Calu3 (cell line): ENCODE measurements at places on chromosomes 4 and X. TPM values are rescaled to one million over a fixed set of nuclear protein-coding genes. Genes with fewer than 3 reads are reported as not detected.
A peak's percentile ranks its signal among the peaks of the same experiment; 100 is the strongest.

Gene TMEM165
- 89.0 and 96.6 TPM in 2 replicates for total RNA-seq

Gene GRIA3
- not detected in 2 replicates for total RNA-seq

Gene GPR143
- total RNA-seq = 8.3 and 8.8 TPM in 2 replicates

Gene PCDH11X
- total RNA-seq = not detected in 2 replicates

Gene ANXA3
- total RNA-seq = 158 and 188 TPM in 2 replicates

Gene DMRTC1B
- total RNA-seq = not detected in 2 replicates

Gene SATL1
- 0.10 TPM in 1 of 2 replicates, not detected in the other for total RNA-seq

Gene MAML3
- 3.8 and 4.0 TPM in 2 replicates for total RNA-seq

Gene STK32B
- not detected in 2 replicates for total RNA-seq

Gene SPACA5
- total RNA-seq = not detected in 2 replicates

DNA sequence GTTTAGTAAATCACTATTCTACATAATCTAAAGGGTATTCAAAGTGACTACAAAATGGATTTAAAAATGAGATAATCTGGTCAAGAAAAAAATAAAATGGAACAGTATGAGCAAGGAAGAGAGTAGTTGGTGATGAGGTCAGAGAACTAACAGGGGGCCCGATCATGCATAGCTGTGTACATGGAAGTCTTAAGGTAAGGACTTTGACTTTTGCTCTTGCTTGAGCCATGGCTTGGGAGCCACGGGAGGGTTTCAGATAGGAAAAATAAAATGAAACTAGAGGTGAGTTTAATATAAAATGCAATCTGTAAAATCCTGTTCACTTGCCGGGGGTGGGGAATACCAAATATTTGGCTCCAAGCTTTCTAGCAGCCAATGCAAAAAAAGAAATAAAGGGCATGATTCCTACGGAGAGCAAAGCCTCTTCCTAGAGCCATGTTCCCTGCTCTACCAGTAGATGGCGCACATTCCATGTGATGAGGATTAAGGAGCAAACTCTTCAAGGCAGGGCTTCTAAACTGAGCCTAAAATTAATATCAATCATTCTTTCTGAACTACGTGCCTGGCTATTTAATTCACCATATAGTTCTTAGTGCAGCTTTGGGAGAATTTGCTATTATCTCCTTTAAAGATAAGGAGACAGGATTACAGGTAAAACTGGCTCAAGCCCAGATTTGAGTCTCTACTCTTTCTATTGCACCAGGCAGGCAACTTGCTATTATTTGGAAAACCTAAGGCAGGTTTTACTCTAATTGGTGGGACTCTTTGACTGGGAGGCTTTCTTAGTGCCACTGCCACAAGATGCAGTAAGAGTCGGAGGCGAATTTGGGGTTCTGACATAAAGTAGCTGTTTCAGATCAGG lies 6.8 kb upstream of the CLCN5 start:
- peak; percentile 52 for DNase-seq
- H3K36me3 ChIP-seq = no peaks in the 10 kb centered on the region
- no peak overlapping the region for H3K27ac ChIP-seq
- H3K4me1 ChIP-seq = no peaks in the 10 kb centered on the region
- no peak overlapping the region for H3K4me3 ChIP-seq

DNA sequence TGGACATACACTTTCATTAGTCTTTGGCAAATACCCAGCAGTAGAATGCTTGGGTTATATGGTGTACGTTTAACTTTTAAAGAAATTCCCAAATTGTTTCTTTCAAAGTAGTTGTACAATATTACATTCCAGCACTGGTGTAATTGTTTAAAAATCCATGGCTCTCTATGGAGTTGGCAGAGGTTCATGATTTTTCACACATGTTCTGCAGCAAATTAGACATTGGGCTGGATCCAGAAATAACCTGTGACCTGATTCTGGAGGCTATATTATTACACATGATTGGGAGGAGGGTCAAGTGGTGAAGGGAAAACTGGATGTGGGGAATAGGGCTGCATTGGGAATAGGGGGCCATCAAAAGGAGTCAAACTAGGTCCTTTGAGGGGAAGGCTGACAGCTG lies 41.9 kb downstream of the MAMLD1 start:
- no peaks in the 10 kb centered on the region for H3K27me3 ChIP-seq
- no peaks in the 10 kb centered on the region for H3K4me1 ChIP-seq
- no peaks in the 10 kb centered on the region for H3K36me3 ChIP-seq
- H3K27ac ChIP-seq = no peak overlapping the region

DNA sequence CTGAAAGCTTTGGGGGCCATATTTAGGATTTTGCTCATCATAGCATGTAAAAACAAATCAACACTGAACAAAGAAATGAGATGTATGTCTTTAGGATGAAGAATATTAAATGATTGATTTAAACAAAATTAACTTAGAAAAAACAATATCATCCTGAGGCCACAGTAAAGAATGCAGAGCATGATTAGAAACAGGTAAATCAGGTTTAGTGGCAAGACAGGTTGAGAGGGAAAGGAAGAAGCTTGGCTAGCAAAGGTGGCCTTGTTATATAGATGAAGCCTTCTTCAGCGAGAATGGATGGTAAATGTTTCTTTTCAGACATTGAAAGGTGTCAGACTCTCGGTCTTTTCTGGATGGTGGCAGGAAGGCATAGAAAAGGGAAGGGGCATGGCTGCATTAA lies 11.9 kb upstream of the MAGEB16 start:
- DNase-seq = no peak
- no peaks in the 10 kb centered on the region for H3K27me3 ChIP-seq
- peak overlapping the region; percentile 74 for H3K27ac ChIP-seq
- peaks cover 26% of the 10 kb centered on the region for H3K4me1 ChIP-seq
- H3K4me3 ChIP-seq = no peak overlapping the region

GRCh38 chr4:67727124-67727850 lies 26.3 kb upstream of the UBA6 start:
- no peak overlapping the region for H3K27ac ChIP-seq
- no peak for DNase-seq
- no peaks in the 10 kb centered on the region for H3K36me3 ChIP-seq
- H3K4me3 ChIP-seq = no peak overlapping the region
- no peaks in the 10 kb centered on the region for H3K4me1 ChIP-seq

DNA sequence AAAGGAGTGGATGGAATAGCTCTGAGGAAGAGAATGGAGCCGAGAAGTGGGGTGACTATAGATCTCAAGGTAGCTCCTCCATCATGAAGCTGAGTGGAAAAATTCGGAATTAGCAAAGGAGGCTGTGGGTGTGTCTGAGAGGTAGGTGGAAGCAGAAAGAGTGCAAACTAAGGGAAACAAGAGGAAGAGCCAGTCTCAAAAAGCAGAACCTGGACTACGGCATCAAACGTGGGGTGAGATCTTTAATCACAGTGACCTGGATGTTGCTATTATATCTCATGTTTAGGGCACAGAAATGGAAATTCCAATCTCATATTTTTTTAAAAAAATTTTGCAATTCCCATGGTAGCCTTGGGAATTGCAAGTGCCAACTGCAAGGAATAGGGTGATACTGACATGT lies 162.5 kb upstream of the RASGEF1B start:
- no peaks in the 10 kb centered on the region for H3K27me3 ChIP-seq
- peaks cover 5% of the 10 kb centered on the region for H3K36me3 ChIP-seq
- H3K4me3 ChIP-seq = no peak overlapping the region

DNA sequence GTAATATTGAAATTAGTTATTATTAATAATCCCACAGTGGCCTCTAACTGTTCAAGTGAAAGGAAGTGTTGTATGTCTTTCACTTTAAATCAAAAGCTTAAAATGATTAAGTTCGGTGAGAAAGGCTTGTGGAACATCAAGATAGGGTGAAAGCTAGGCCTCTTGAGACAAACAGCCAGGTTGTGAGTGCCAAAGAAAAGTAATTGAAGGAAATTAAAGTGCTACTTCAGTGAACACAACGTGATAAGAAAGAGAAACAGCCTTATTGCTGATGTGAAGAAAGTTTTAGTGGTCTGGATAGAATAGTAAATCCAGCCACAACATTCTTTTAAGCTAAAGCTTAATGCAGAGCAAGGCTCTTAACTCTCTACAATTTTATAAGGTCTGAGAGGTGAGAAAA lies 42.6 kb upstream of the IL13RA2 start:
- H3K27ac ChIP-seq = no peak overlapping the region
- no peaks in the 10 kb centered on the region for H3K36me3 ChIP-seq
- no peak overlapping the region for H3K4me3 ChIP-seq

GRCh38 chr4:184014301-184014700 lies 109.2 kb downstream of the STOX2 start:
- H3K27me3 ChIP-seq = no peaks in the 10 kb centered on the region
- DNase-seq = no peak
- no peaks in the 10 kb centered on the region for H3K36me3 ChIP-seq
- no peaks in the 10 kb centered on the region for H3K4me1 ChIP-seq
- H3K4me3 ChIP-seq = no peak overlapping the region

- no peak overlapping the region for H3K27ac ChIP-seq
- H3K36me3 ChIP-seq = no peaks in the 10 kb centered on the region
- no peak for DNase-seq
Observed at GRCh38 chr4:187208651-187209050, 485.0 kb upstream of the FAT1 start.

DNA sequence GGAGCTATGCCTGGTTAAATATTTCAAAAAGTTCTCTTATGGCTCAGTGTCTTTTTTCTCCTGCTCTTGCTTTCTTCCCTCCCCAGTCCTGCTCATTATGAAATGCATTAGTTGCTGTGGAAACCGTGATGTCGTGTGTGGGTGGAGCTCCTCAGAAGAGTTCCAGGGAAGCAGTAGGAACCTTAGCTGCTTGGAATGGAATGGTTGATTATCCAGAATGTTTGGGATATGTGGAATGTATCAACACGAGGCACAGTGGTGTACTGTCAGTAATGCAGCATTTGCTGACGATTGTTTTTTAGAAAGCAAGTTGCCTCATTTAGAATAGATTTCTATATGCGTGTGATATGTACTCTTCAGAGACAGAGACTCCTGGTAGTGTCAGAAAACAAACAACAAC lies 333.2 kb downstream of the ARHGAP10 start:
- no peak overlapping the region for H3K27ac ChIP-seq
- DNase-seq = no peak
- peaks cover 22% of the 10 kb centered on the region for H3K4me1 ChIP-seq
- H3K4me3 ChIP-seq = no peak overlapping the region
- H3K27me3 ChIP-seq = no peaks in the 10 kb centered on the region
- no peaks in the 10 kb centered on the region for H3K36me3 ChIP-seq

DNA sequence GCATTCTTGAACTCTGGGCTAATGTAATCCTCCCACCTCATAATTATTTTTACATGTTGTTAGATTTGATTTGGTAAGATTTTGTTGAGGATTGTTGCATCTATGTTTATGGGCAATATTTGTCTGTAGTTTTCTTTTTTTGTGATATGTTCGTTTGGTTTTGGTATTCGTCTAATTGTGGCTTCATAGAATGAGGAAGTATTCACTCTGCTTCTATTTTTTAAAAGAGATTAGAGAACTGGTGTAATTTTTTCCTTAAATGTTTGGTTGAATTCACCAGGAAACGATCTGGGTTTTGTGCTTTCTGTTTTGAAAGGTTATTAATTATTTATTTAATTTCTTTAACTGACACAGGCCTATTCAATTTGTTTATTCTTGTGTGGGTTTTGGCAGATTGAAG lies 161.2 kb upstream of the NUDT6 start:
- H3K27me3 ChIP-seq = no peaks in the 10 kb centered on the region
- H3K27ac ChIP-seq = no peak overlapping the region
- no peak overlapping the region for H3K4me3 ChIP-seq
- DNase-seq = no peak
